NCI-H526 treated with DMSO at 0.1 percent for 48 hours (cell line): ENCODE measurements at places on chromosomes 13 and 19.
A peak's percentile ranks its signal among the peaks of the same experiment; 100 is the strongest.

GRCh38 chr19:47518139-47518538 lies 3.3 kb upstream of the NAPA start:
- no peak for DNase-seq

- no peak for DNase-seq
Measured at GRCh38 chr19:8224394-8225145, 15.4 kb downstream of the CERS4 start.

GRCh38 chr19:6038634-6039405 lies 60.9 kb upstream of the RANBP3 start:
- DNase-seq, result no peak

GRCh38 chr19:41905273-41906002 lies 22.5 kb downstream of the ARHGEF1 start:
- no peak for DNase-seq

GRCh38 chr19:3185461-3186159 lies at the start of gene NCLN:
TSS of gene NCLN (plus strand) at chr19:3185930. CDS start at chr19:3186031, 101 bp downstream.
- peak; percentile 94 for DNase-seq

GRCh38 chr13:32031025-32031814 lies at the start of gene FRY:
TSS of gene FRY (plus strand) at chr13:32031774. CDS start at chr13:32031796, 22 bp downstream.
- peak; percentile 86 for DNase-seq

GRCh38 chr13:109630271-109630670 lies 156.1 kb downstream of the IRS2 start:
- peak; percentile 41 for DNase-seq

DNA sequence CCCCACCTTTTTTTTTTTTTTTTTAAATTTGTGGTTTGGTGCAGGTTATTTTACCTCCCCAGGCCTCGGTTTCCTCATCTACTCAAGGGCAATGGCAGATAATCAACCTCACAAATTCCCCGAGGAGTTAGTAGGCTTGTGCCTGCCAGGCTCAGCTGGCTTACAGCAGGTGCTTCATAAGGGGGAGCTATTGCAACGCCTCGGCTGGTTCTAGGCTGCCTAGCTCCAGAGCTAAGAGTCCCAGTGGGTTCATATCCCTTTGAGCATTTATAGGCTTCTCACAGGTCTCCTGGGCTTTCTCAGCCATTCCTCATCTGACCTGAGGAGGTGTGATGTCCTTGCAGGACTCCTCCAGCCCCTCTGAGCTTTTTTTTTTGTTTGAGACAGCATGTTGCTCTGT lies 10.6 kb downstream of the BCKDHA start:
- DNase-seq, result no peak

DNA sequence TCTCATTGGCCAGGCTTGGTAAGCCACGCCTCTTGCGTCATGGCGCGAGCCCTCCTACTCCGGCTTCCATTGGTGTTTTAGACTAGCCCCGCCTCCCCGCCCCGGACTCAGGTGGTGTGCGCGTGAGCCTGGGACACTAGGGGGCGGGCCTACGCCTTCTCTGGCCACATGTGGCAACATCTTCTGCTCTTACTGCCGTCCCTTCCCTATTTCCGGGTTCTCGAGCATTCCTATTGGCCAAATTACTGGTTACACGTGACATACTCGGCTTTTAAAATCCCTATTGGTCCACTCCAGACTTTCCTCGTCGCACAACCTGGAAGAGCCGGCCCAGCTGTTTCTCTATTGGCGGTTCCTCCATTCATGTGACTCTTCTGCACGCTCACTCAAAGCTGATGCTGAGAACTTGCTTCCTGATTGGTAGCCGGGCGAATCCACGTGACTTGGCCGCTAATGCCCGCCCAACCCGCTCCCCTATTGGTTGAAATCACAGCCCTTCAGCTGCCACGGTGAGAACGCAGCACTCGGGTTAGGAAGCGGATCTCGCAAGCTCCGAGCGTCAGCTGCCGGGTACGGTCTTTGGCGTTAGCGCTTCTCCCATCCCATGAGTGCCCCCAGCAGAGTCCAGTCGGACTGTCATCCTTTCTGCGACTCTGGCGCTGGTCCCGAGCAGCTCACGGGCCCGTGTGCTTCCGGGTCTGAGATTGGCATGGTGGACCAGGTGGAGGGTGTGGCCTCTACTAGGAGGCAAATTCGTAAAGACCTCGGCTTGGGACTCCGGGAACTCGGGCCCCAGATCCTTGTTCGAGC lies at the start of gene BLOC1S3:
BLOC1S3 (plus strand) TSS at position 523 of the 810 bp plus-strand sequence. CDS start 513 bp downstream, outside the sequence.
- DNase-seq, result peak; percentile 100

- no peak for DNase-seq
Measured at GRCh38 chr19:51122112-51122981, 2.4 kb upstream of the SIGLEC9 start.

- DNase-seq, result no peak
Measured at GRCh38 chr13:58843071-58843470, 1211.5 kb downstream of the PCDH17 start.

DNA sequence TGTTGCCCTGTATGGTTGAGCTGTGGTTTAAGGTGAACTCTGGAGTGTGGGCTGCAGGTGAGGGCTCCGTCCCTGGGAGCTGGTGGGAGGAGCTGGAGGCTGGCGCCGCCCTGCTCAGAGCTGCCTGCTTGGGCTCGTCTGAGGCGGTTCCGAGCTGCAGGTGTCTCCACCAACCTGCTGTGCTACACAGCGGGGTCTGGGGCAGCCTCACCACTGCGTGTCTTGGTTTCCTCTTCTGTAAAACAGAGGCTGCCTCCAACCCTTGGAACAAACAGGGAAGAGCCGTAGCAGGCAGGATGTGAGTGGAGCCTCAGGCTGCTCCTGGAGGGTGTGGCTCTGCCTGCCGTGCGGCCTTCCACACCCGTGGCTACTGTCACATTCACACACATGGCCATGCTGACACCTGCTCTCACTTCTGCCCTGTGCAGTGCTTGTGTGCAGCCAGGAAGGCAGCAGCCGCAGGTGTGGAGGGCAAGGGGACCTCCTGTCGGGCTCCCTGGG lies 21.4 kb downstream of the NAXD start:
- DNase-seq, result no peak

- DNase-seq, result no peak
Measured at GRCh38 chr19:5484398-5485285, 29.4 kb downstream of the ZNRF4 start.

GRCh38 chr13:99996381-99996973 lies 14.9 kb downstream of the ZIC2 start:
- DNase-seq, result no peak
